ENCODE measurements at places on chromosomes 16 and 17. TPM values are rescaled to one million over a fixed set of nuclear protein-coding genes. Genes with fewer than 3 reads are reported as not detected.

DNA sequence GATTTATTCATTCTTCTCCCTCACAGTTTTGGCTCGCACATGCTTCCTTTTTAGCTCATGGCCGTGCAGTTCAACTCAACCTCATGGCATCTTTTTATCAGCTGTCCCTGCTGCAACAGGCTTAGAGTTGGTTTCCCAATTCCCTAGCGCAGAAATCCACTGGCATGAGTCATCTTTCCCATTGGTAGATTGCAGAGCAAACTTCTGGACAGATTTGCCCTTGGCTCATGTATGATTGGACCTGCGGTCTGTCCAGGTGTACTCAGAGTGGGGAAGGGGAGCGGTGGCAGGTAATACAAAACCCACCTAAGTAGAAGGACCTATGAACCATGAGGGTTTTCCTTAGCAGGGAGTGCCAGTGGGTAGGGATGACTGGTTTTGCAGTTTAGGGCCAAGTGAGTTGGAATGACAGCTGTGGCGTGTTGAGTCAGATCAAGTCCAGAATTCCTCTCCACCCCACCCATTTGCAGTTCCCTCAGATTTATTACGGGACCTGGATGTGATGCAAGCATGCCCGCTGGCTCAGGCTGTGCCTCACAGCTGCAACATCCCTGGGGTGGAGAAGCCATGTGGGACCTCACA, 584.7 kb downstream of the WWOX start:
- no peak for DNase-seq

DNA sequence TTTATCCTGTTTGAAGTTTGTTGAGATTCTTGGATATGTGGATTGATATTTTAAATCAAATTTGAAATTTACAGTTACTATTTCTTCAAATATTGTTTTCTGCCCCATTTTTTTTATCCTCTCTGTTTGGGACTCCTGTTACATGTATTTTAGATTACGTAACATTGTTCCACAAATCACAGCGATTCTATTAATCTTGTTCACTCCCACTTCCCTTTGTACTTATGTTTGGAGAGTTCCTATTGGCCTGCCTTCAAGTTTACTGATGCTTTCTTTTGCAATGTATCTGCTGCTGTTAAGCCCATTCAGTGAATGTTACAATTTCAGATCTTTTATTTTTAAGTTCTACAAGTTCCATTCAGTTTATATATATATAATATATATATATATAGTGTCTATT, 288.3 kb upstream of the TNRC6C start:
- DNase-seq, result no peak

DNA sequence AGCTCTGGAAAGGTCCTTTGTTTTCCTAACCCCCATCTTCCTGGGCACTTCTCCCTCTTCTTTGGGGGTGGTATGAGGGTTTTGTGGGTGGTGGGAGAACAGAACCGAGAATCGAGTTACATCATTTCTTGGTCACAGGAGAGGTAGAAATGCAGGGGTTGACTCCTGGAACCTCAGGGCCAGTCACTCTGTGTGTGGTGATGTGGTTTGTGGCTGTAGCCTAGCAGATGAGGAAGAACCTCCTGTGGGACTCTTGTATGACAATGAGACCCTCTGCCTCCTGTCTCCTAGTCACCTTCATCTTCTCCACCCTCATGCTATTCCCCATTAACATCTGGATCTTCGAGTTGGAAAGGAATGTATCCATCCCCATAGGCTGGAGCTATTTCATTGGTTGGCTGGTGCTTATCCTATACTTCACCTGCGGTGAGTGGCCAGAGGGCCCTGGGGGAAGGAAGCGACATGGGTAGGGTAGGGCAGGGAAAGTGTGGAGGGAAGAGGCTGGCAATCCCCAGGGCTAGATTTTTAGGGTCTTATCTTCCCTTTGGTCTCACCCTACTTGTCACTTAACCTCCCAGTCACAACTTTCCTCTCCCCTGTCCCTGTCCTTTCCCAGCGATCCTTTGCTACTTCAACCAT, 5.5 kb downstream of the ODF4 start:
- no peak for DNase-seq

GRCh38 chr16:48318630-48319029, 66.6 kb downstream of the SIAH1 start:
- DNase-seq, result peak; percentile 71

DNA sequence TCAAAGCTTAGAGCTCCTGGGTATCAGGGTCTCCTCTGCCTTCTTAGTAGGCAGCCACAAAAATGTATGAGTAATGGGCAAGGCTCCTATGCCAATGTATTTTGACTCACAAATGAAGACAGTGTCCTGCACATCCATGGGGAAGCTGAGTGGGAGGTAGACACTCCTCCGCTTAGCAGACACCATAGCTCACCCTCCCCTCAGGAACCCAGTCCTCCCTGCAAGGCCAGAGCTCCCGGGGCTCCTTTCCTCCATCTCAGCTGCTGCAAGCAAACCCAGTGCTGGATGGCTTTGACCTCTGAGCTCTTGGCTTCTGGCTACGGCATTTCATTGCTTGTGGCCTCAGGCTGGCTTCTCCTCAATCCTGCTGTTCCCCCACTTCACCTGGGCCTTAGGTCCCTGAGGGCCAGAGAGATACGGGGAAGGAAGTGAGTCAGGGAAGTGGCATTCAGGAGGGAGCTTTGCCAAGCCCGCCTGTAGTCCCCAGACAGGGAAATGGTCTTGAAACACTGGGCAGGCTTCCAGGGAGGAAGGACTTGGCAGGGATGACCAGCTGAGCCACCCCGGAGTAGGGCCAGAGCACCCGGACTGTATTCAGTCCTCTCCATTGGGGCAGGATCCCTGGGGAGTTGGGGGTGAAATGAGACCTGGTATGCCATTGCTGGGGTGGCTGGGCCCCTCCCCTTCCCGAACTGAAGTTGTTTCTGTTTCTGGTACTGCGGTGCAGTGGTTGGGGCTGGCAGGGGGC, 4.5 kb downstream of the ABCC3 start:
- no peak for DNase-seq

GRCh38 chr17:13735861-13736260, 134.1 kb upstream of the HS3ST3A1 start:
- DNase-seq, result no peak

DNA sequence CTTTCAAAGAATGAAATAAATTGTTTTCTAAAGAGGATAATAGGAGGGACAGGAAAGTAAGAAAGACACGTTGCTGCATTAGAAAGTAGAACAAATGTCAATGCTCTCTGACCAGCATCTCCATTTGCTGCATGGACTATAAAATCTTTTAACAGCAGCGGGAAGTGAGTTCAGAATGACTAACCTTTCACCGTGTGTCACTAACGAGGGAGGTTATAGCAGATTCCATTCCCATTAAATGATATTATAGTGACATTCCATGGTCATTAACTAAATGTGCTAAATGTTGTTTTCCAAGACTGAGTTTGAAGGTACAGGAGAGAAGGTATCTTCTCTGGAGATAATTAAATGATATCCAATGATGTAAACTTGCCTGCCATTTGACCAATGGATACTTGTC, 127.1 kb upstream of the HS3ST3A1 start:
- no peak for DNase-seq

GRCh38 chr17:77501101-77501566, 360.4 kb downstream of the SEC14L1 start:
- DNase-seq, result no peak

- no peak for DNase-seq
These were observed 123.9 kb upstream of the ZFHX3 start for GRCh38 chr16:73171901-73172240.

DNA sequence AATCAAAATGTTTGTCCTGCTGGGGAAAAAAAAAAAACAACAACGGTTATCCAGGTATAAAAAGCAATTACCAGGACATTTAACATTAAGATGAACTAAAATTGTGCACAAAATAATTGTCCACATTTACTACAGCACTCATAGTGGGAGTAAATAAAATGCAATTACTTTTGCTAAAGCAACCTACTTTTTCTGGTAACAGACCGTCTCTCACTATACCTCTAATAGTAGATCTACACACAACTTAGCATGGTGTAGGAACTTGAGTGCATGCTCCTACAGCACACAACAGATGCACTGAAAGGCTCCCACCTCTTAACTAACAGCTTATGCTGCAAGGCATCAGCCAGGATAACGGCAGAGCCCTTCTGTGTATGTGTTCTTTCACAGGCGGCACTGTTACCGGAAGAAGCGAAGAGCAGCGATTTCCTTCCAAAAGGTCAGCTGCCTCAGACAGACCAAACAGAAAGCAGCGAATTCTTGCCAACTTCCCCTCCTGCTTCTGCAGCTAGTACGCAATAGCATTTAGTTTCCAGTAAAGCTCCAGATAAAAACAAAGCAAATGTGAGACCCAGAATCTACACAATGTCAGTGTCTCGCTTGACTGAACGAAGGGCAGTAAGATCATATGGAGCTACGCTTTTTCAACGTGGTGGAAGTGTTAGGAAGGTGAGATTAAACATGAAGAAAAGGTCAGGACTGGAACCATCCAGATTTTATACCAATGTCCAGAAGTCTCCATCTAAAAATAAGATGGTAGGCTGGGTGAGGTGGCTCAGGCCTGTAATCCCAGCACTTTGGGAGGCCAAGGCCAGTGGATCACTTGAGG, 27.6 kb downstream of the STAT5B start:
- peak; percentile 68 for DNase-seq

DNA sequence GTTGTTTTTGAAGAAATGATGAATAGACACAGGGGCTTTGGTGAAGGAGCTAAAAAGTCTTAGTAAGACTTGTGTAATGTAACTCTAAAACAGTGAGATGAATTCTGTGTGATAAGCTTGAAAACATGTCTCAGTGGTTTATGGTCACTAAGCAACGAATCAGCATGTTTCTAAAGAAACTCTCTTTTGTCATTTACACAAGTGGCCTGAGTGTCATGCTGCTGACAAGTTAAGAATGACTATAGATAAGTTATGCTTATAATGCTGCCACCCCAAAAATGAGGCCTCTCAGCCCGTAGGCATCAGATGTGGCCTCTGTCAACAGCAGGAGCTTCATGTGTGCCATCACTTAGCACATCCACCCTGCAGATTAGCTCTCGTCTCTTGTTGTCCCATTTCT, 8.7 kb downstream of the COX10 start:
- no peak for DNase-seq

GRCh38 chr17:42321555-42321954, 33.3 kb downstream of the STAT5A start:
- no peak for DNase-seq

GRCh38 chr16:17556276-17557052, 85.7 kb upstream of the XYLT1 start:
- DNase-seq, result no peak

DNA sequence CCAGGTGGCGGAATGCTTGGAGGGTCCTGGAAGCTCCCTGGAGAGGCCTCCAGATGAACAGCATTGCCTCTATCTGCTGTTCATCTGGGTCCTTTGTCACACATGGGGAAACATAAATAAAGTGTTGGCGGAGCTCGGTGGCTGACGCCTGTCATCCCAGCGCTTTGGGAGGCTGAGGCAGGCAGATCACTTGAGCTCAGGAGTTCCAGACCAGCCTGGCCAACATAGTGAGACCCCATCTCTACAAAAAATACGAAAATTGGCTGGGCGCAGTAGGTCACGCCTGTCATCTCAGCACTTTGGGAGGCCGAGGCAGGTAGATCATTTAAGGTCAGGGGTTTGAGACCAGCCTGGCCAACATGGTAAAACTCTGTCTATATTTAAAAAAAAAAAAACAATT, 2.2 kb downstream of the MYADML2 start:
- DNase-seq, result no peak

DNA sequence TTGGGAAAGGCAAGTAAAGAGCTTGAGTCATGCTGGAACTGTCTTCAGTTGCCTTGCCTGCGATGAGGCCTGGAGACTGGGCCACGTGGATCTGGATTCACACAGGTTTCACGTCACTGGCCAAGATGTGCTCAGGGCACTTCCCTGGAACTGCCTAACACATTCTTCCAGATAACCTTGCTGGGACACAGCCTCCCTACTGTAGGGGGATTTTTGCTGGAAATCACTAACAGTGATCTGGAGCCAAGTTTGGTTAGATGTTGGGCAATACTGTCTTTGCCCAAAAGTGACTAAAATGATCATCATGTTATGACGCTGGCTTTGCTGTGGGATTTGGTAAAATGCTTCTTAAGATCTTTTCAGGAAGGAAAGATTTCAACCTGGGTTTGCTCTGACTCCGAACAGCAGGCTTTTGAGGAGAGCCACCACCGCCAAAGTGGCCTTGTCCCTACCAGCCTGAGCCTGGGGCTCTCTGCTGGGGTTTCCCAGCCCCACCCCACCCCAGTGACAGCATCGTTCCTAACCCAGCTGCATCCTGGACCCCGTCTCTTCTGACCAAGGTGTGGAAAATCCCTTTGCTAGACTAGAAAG, 14.7 kb downstream of the C1QTNF1 start:
- DNase-seq, result no peak

DNA sequence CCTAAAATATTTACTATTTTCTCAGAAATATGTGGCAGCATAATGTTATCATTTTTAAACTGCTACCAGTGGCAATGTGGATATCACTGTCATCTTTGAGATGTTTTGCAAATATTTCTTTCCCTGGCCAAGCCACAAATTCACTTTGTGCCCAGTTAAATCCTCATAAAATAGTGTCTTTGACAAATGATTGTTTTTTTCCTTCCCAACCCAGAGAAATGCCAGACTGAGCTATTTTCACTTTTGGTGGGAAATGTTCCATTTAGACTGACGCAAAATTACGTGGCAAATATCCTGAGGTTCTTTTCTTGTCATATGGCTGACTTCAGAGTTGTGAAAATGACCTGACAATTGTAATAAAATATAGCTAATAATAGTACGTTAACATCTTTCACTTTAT, 807.0 kb upstream of the SOX9 start:
- DNase-seq, result no peak

- DNase-seq, result peak; percentile 11
These were observed at the start of gene CACNG3 for GRCh38 chr16:24255456-24256371. Gene CACNG3, plus strand, starts transcription at chr16:24256335. Its CDS starts 420 bp downstream, at chr16:24256755.

GRCh38 chr17:10088444-10088843, 110.0 kb downstream of the GAS7 start:
- no peak for DNase-seq

DNA sequence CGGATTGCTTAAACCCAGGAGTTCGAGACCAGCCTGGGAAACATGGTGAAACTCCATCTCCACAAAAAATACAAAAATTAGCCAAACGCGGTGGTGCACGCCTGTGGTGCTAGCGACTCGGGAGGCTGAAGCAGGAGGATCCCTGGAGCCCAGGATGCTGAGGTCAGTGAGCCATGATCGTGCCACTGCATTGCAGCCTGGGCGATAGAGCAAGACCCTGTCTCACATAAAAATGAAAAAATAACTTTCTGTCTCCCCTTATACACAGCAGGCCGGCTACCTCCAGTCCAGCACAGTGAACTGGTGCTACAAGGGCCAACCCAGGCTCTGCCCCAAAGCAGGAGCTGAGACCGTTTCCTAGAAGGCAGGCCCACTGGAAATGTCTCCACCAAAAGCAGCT, 59.7 kb downstream of the YWHAE start:
- DNase-seq, result no peak

- DNase-seq, result no peak
These were observed 95.5 kb downstream of the SDK2 start for GRCh38 chr17:73548620-73549311.

- DNase-seq, result no peak
These were observed 38.2 kb downstream of the PLCG2 start for GRCh38 chr16:81817296-81817695.

The KCNH6 gene
- total RNA-seq, result not detected

The COL1A1 gene
- 0.39 TPM for total RNA-seq

The CBFA2T3 gene
- total RNA-seq, result 0.22 TPM

The CORO6 gene
- 2.5 TPM for total RNA-seq

All from CD8-positive, alpha-beta memory T cell (primary cell).